ENCODE measurements at places on chromosomes 4 and X. TPM values are rescaled to one million over a fixed set of nuclear protein-coding genes. Genes with fewer than 3 reads are reported as not detected.

DNA sequence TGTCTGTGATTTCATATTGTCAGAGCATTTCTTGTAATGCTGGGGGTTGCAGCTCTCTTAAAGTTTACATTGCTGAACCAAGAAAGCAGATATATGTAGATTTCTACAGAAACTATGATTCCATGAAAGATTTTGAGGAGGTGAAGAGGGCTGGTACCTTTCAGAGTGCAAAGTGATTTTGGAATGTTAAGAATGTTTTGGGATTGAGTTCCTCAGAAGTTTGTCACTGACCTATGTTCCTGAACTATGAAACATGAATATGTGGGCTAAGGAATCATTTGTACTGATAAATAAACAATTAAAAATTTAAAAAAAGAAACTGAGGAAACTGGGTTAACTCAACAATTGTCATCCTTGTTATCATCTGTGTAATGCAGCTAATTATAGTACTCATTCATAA lies 12.3 kb upstream of the CHIC2 start:
- DNase-seq, result no peak

DNA sequence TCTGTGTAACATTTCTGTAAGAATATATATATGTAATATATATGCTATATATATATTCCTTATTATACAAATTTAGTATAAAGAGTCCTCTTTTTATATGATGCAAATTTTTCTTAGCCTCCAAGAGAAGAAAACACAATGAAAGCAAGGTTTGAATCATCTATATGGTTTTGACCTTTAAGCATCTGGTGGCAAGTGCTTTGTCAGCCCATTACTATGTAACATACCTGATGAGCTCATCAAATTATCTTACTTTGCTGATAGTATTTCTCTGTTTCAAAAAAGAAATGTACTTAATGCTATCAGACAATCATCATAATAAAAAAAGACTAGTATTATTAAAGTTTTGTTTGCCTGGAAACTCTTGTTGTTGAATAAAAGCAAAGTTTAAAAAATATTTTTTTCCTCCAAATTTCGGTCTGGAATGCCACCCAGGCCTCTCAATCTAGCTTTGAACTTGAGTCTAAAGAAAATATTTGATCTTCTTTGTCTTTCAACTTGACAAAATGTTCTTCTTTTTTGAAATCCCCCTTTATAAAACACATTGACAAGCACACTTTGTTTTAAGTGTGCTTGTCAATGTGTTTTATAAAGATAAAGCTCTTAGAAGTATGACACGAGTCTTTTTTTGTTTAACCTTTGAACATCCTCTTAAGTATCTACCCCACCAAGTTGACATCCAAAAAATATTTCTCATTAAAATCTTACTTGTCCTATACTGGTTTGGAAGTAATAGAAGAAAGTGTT lies 26.2 kb downstream of the ZNF330 start:
- DNase-seq, result no peak

GRCh38 chr4:7513671-7514070 lies 78.9 kb upstream of the PSAPL1 start:
- DNase-seq, result no peak

PABPC1L2B gene
- polyA plus RNA-seq, result not detected

GRCh38 chr4:22410645-22411247 lies 105.1 kb downstream of the ADGRA3 start:
- peak; percentile 12 for DNase-seq

DNA sequence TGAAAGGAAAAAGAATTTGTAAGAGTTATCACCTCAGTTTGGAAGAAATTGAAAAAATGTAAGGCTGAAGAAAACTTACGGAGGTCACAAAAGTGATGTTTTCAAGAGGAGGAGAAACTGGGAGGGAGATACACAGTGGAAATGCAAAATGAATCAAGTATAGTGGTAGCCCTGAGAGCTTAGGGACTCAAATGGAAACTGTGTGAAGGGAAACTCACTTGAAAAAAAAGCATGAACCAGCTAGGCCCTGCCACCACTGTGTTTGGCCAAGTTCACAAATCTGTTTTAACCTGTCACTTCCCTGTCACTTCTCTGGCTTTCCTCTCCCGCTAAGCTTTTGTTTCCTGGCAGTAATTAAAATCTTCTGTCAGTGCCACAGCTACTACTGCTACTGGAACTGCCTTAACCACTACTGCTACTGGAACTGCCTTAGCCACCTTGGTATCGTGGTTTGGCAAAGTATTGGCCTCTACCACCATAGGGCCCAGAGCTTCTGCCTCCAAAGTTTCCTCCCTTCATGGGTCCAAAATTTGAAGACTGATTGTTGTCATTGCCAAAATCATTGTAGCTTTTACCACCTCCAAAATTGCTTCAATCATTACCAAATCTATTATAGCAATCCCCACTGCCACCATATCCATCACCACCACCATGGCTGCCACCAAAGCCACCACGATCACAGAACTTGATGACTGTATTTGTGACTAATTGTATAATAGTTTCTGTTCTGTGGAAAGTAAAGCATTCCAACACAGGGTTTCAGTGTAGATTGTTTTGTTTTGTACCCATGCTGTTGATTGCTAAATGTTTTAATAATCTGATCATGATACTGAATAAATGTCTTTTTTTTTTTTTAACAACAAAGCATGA lies 41.5 kb downstream of the SMARCA5 start:
- DNase-seq, result no peak

DNA sequence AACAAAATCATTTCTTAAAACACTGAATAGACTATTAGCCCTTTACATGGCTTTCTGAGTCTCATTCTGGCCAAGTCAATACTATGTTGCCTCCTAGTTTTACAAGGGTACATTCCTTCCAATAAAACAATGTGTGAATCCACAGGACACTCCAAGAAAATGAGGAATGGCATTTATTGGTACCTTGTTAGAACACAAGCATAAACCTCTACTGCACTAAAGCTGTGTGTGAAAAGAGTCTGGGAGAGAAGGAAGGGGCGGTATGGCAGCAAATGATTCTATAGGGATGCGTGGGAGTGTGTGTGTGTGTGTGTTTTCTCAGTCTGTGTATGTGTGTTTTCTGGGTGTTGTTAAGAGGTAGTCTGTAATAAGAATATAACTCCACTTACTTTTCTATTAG lies 48.9 kb downstream of the CXCL1 start:
- no peak for DNase-seq

- no peak for DNase-seq
Measured at GRCh38 chr4:184475498-184475897, 1.1 kb upstream of the IRF2 start.

Measured in renal pelvis (tissue), 12 donors.